ENCODE measurements at places on chromosomes 11 and 22.

DNA sequence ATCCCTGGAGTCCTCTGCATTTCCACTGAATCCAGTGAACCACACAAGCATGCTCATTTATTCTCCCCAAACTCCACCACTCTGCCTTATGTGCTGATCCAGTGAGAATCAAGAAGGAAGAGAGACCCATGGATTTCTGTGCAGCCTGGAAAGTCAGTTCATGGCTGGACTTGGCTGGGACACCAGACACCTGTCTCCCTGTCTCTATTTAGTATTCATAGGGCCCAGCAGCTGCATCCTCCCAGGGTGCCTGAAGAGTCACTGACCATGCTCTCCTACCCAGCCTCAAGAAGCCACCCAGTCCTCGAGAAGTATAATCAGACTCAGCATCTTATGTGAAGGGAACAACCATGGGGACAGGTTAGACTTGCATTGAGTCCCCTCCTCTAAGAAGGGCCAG lies 83.2 kb downstream of the ZNF280B start:
- DNase-seq: no peak

- no peak for DNase-seq
Observed at GRCh38 chr22:31520051-31520450, 23.7 kb downstream of the SFI1 start.

DNA sequence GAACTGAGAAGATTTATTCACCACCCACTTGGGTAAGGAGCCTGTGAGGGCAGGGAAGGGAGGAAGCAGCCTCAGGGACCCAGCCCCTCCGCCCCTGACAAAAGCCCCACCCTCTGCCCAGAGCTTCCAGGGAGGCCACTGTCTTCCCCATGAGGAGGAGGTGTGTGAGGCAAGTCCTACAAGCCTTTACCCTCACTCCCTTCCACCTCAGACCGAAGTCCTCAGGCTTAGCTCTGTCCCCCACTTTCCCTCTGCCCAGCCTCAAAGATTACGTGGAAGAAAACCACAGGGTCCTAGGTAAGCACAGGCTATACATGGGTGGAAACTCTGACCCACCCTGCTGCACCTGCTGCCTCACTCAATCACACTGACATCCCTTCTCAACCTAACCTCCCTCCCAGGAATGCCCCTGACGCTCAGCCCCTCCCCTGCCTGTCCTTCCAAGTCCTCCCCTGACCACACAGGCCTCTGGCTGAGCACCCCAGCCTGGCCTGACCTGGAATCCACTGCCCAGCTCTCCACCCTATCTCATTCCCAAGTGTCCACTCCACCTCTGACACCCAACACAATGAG lies 3.6 kb upstream of the ARAP1 start:
- DNase-seq: no peak

- DNase-seq: peak; percentile 24
Observed at GRCh38 chr11:8018484-8019313, 31.6 kb downstream of the EIF3F start.

GRCh38 chr11:8111636-8112035 lies 30.6 kb downstream of the TUB start:
- no peak for DNase-seq

DNA sequence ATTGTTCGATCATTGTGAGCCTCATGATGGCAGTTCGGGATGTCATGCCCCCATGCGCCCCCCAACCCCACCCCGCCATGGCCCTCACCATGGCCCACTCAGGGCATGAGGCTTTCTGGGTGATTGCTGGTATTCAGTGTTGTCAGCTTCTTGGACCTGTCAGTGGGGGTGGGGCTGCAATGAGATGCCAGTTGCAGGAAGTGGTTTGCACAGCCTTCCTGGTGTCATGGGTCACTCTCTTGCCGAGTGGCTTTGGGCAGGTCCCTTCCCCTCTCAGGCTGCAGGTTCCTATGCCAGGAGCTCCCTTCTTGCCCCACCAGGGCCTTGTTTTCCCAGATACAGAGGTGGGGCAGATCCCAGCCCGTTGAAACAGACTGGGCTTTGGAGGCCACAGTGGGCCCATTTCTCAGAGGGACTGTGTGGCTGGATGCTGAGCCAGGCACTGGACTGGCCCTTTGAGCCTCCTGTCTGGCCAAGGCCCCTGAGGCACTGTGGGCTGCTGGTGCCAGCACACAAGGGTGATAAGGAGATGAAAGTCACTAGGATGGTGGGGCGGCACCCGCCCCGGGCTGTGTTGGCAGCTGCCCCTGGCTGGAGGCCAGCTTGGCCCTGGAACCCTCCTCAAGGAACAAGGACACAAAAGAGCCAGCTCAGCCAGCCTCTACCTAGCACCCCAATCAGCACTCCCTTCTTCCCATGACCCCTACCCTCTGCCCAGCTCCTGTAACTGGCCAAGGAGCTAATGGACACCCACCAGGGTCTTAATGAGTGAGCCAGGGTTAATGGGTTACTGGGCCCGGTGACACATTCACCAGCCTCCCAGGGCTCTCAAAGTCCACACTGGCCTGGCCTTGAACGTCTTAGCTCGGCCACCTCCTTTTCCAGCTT lies 1.5 kb upstream of the GGT1 start:
- no peak for DNase-seq

Data from activated CD4-positive, alpha-beta T cell treated with anti-CD3 and anti-CD28 coated beads for 24 hours (primary cell).